Type B pancreatic cell (in vitro differentiated cells): ENCODE measurements at places on chromosomes 13 and 19. TPM values are rescaled to one million over a fixed set of nuclear protein-coding genes. Genes with fewer than 3 reads are reported as not detected.
A peak's percentile ranks its signal among the peaks of the same experiment; 100 is the strongest.

GRCh38 chr19:48543121-48543710 lies 8.8 kb upstream of the SULT2B1 start:
- H3K4me1 ChIP-seq: peaks cover 9% of the 10 kb centered on the region
- peak overlapping the region; percentile 81 for H3K27ac ChIP-seq
- H3K36me3 ChIP-seq: no peaks in the 10 kb centered on the region
- peak overlapping the region; percentile 51 for H3K4me3 ChIP-seq
- DNase-seq: no peak
- no peaks in the 10 kb centered on the region for H3K27me3 ChIP-seq

GRCh38 chr13:79663435-79663834 lies 182.5 kb downstream of the NDFIP2 start:
- no peak overlapping the region for H3K4me3 ChIP-seq
- no peak for DNase-seq
- H3K27me3 ChIP-seq: peaks cover 2% of the 10 kb centered on the region
- peaks cover 29% of the 10 kb centered on the region for H3K4me1 ChIP-seq
- no peaks in the 10 kb centered on the region for H3K36me3 ChIP-seq

DNA sequence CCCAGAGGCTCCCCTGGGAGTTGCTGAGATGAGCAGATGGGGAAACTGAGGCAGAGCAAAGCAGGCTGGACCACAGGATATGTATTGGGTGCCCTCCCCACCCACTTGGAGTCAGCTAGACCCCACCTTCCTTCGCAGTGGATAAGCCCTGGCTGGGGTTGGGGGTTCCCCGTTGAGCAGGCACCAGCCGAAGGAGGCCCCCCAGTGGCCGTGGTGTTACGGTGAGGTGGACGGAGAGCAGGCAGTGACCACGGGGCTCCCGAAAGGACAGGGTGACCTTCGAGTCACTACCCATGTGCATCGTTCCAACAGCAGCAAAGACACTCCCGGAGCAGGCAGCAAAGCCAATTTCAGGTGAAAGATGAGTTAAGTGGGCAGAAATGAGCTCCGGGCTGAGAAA lies 62.4 kb upstream of the ADGRE5 start:
- H3K4me1 ChIP-seq: no peaks in the 10 kb centered on the region
- no peak for DNase-seq
- peaks cover 3% of the 10 kb centered on the region for H3K36me3 ChIP-seq
- H3K27ac ChIP-seq: no peak overlapping the region
- no peaks in the 10 kb centered on the region for H3K27me3 ChIP-seq
- H3K4me3 ChIP-seq: no peak overlapping the region

- peak within 1 kb of the TSS; percentile 23 for H3K27ac ChIP-seq
- no peaks in the 10 kb centered on the region for H3K4me1 ChIP-seq
- H3K36me3 ChIP-seq: no peaks in the 10 kb centered on the region
- H3K27me3 ChIP-seq: peaks cover 4% of the 10 kb centered on the region
- peak; percentile 81 for DNase-seq
- peak within 1 kb of the TSS; percentile 34 for H3K4me3 ChIP-seq
Observed at GRCh38 chr19:17847538-17848366, at the start of gene JAK3. Gene JAK3 (minus strand): TSS chr19:17847982. CDS start chr19:17844417, 3,565 bp downstream.

TSHZ3 gene
- 3.1 and 21.2 TPM in 2 replicates for total RNA-seq

GRCh38 chr19:29590278-29590677 lies 15.8 kb upstream of the POP4 start:
- H3K36me3 ChIP-seq: no peaks in the 10 kb centered on the region
- no peak overlapping the region for H3K4me3 ChIP-seq
- no peak overlapping the region for H3K27ac ChIP-seq
- DNase-seq: no peak
